ENCODE measurements at places on chromosomes 6 and 20.

- DNase-seq: no peak
Measured at GRCh38 chr20:47876311-47877088, 91.2 kb upstream of the SULF2 start.

DNA sequence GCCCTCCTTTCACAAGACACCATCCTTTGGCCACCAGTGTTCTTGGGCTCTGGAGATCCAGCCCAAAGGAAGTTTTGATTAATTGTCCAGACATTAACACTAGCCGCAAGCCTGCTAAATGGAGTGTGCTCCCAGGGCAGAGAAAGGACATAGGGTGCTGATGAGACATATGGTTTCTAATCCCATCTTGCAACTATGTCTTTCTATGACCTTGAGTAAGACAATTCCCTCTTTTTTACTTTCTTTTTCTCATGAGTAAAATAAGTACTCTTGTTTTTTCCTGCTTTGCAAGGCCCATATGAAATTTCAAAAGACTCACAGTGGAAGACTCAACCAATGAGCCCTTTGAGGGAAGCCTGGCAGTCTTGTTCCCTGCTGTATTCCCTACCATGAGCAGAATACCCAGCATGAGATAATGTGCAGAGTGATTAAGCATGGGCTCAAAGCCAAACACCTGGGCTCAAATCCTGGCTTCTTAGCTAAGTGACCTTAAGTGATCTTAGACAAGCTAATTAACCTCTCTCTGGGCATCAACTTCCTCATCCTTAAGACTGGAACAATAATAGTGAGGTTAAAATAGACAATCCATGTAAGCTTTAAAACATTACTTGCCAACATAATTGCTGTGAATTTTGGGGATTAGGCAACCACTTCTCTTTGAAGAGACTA lies at the start of gene WFDC10B:
Gene WFDC10B (minus strand): TSS at position 51 of the 669 bp plus-strand sequence. CDS start 19,027 bp downstream, outside the sequence.
- no peak for DNase-seq

- DNase-seq: no peak
Measured at GRCh38 chr6:15495375-15495901, 167.4 kb downstream of the DTNBP1 start.

DNA sequence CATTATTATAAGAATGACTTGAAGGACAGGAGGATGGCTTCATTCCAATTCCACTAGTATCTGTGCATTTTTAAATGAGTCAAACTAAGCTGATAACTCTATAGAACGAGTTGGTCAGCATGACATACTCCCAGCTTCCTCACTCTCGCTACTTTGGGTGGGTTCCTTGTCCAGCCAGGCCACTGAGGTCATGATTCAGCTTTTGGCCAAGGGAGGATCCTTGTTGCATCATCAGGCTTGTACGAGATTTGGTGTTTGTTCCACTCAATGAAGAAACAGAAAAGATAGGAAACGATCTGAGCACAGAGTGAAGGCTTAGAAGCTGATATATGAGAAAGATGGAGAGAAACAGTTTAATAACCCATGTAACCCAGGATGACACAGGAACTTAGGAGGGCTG lies 19.8 kb downstream of the NEDD9 start:
- no peak for DNase-seq

- DNase-seq: no peak
Measured at GRCh38 chr6:32825966-32826365, 9.2 kb upstream of the HLA-DOB start.

GRCh38 chr20:38798266-38798665 lies 7.2 kb upstream of the PPP1R16B start:
- no peak for DNase-seq

DNA sequence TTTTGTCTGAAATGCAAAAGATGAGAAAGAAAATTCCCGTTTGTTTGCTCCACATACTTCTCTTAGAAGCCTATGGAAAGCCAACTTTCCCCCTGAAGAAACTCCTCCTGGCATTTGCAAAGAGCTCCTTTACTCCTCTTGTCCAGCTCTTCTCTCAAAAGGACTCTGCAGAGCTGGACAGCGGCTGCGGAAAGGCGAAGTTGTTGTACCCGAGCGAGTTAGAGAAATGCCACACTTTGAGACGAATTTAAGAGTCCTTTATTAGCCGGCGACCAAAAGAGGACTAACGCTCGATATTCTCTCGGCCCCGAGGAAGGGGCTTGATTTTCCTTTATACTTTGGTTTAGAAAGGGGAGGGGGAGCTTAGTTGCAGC lies 157.8 kb downstream of the TRIM27 start:
- no peak for DNase-seq

Measured in activated naive CD4-positive, alpha-beta T cell (primary cell).